Fibroblast of skin of back (primary cell): ENCODE measurements at places on chromosomes 12 and 14.

DNA sequence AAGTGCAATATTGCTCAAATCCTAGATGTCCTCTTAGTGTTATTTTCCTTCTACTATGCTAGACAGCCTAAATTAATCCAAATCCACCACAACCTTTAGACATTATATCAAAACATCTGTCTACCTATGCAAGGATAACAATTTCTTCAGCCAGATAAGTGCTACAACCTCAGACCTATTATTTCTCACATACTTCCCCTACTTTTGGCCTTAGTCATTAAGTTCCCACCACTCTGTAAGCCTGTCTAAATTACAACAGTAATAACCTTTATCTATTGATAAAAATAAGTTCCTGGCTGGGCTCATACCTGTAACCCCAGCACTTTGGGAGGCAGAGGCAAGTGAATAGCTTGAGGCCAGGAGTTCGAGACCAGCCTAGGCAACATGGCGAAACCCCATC is 74.0 kb downstream of the KIF21A start:
- DNase-seq, result no peak

DNA sequence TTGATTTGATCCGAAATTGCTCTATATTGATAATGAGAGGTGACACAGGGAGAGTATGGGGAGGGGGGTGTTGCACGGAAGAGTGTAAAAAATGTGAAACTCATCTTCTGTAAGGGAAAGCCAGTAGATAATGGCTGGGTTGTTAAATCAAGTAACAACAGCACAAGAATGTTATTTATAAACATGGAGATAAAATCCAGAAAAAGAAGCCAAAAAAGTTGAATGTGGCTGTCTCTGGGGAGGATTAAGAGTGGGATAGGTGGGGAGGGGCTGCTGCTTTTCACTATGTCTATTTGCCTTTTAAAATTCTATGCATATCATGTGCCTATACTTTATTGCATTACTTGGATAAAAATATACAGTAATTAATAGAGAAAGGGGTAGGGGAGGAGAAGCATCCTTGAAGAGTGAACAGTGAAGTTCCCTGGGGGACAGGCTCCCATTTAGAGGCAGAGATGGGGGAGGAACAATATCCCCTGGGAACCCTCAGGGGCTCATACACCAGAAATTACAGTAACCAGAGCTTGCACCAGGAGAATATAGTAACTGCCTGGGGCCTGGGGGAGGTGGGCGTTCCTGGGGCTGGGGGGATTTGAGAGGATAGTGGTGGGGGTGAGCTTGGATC is 39.2 kb upstream of the ANKRD9 start:
- no peak for DNase-seq

DNA sequence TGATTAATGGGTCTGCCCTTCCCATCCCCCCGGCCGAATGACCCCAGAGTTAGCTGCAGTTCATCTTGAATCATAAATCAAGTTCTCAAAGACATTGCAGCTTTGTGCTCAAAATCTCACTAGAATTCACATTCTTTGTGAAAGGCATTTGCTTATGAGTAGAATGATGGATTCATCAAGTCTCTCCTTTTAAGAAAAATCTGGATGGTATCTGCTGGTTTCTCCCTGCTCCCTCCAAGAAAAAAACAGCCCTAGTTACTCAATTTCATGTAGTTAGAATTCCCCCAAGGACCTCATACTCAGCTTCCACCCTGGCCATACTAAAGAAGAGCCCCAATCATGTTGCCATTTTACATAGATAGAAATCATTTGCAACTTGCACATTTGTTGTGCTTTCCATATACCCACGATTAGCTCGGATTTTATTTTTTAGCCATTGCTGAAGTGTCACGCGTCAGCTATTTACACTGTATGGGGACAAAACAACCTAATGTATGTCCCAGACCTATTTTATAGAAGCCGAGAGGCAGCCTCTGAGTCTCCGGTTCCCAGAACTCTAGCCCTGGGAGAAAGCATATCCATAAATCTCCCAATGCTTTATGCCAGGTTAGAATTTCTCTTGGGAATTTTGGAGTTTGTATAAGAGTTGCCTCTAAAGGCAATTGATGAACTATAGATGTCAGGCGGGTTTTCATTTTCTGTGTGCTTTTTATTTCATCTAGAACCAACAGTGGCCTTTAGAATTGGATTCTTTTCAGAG is 299.5 kb downstream of the ZFP36L1 start:
- DNase-seq, result no peak

DNA sequence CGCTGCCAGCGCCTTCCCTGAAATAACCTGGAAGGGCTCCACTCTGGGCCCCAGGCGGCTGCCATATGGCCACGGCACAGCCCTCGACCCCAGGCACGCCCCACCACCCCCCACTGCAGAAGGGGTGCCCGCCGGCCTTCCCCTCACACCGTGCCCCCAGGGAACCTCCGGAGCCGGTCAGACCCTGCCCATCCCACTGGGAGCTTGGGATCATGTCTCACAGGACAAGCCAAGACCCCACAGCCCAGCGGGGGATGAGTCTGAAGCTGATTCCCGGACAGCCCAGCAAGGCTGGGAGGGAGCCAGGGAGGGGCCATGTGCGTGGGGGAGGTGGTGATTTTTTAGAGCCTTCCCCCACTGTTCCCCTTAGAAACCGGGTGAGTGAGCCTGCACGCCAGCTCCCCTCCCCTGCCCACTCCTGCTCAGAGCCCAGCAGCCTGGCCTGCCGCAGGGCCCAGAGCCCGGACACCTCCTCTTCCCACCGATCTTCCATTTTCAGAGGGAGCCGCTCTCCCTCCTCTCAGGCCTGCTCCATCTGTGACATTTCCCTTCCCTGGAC is 1.4 kb downstream of the RIMBP2 start:
- DNase-seq, result no peak

- no peak for DNase-seq
These were observed 423.5 kb upstream of the OR4E1 start for GRCh38 chr14:22097072-22097471.

- no peak for DNase-seq
These were observed 1397.2 kb downstream of the LRFN5 start for GRCh38 chr14:43003845-43004244.

DNA sequence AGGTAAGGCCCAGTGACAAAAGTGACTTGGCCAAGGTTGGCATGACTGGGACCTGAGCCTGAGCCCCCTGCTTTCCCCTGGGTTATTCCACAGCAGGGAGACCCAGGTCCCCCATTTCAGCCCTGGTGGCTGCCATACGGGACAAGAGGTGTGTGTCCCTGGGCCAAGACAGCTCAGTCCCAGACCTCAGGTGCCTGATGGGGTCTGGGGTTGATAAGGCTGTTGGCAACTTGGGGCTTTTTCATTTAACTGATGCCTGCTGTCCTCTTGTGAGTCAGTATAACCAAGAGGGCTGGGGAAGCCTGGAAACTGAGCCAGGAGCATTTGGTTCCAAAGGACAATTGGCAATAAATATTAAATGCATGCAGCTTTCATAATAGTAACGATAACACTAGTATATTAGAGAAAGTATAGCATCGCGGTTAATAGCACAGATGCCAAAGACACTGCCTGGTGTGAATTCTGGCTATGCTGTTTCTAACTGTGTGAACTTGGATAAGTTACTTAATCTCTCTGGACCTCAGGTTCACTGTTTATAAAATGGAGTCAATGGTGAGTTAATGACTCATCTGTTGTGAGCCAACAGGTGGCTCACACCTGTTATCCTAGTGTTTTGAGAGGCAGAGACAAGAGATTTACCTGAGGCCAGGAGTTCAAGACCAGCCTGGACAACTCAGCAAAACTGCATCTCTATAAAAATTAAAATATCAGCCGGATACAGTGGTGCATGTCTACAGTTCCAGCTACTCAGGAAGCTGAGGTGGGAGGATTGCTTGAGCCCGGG is 898 bp downstream of the SDSL start:
- DNase-seq, result no peak

DNA sequence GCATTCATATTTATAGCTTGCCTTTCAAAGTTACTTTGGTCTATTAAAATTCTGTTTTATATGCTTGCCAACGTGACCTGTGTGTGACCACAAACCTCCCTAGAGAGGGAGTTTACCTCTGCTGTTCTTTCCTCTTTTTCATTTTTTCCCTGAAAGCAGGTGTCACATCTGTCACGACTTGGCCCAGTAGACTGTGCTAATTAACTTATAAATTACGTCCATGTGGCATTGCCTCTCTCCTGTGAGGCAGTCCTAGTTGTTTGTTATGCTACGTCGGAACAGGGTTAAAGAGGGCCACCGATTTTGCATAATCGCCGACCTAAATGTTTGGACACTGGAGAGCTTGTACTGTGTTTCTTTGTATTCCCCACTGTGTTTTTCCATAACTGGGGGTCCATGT is 343.9 kb upstream of the FLRT2 start:
- DNase-seq, result no peak

DNA sequence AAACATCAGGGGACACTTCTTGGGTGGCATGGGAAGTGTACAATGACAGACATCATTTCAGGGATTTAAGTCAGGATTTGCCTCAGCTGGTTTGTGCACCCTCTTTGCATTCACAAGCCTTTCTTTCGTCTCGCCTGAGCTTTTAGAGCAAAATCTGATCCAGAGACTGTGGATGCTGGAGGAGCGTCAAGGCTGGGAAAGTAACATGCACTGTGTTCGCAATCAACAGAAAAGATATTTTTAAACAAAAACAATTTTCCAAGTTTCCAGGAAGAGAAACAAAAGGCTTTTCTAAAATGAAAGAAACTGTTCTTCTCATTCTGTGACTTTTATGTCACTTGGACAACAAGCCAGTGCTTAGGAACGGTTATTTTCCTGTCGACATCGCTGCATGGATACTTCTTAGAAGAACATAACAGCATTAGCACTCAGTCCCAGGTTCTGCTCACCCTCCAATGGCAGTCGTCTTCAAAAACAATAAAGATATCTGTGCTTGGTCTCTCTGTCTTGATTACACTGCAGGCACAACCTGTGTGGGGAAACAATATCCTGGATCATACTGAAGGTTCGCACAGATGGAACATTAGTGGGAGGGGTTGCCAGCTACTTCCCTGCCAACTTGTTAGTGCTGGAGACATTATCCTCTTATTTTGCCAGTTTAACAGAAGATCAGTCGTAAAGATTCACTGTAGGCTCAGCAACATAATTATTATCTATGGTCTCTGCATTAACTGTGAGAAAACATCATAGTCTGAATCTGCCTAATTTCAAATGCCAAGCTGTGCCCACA is 403.3 kb upstream of the ATP2B1 start:
- no peak for DNase-seq

- DNase-seq, result no peak
These were observed 36.0 kb downstream of the CACNA2D4 start for GRCh38 chr12:1882405-1882804.

GRCh38 chr12:54412786-54413185 is 6.3 kb downstream of the ITGA5 start:
- no peak for DNase-seq

DNA sequence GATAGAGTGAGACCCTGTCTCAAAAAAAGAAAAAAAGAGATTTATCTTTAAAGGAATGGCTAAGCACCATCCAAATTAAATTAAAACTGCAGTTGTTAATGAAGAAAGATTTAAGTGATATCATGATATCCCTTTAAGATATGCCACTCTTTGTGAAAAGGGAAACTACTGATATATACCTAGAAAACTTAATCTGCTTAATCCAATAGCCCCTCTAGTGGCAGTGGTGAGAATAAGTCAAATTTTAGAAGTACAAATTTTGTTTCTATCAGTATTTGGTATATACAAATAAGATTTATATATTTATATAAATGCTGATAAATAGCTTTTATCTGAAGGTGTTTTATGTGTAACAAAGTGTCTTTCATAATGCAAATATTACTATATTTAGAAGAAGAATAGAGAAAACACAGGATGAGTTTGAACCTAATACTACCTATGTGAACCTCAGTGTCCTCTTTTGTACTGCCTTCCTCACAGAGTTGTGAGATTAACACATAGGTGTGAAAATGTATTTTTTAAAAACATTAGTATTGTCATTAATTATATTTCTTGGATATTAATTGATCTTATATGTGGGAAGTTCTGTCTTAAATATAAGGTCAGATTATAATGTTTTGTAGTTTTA is 51.4 kb upstream of the GARIN2 start:
- DNase-seq, result peak; percentile 14

DNA sequence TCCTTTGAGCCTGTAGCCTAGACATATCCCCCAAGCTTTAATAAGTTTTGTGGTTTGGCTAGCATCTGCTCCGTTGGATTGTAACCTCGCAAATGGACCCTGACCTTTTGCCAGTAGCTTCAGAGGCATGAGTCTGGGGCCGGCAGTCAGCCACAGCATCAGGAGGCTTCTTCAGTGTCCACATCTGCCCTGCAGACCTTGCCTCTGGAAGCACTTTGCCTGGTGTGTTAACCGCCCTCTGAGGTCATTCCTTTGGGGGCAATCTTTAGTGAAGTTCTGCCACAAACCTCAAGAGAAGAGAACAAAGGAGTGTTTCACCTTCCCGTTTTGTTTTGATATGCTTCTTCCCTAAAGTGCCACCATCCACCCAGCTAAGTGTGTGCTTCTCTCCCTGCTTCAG is 71.4 kb downstream of the GNS start:
- DNase-seq, result no peak

DNA sequence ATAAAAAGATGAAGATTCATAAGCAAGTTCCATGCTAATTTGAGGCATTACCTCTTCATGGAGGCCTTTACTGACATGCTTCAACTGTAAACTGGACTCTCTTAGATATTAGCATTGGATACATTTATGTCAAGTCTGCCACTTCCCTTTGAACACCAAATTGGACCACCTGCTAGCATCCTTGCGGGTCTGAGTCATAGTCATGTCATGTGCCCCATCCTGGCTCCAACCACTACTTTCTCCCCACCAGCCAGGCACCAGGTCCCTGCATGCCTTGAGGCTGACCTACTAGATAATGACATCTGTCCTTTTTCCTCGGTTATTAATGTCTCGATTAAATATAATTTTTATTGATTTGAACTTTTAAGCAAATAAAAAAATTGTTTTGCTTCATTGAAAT is 32.9 kb upstream of the EEA1 start:
- DNase-seq, result peak; percentile 32

GRCh38 chr14:33696165-33696564 is 254.7 kb downstream of the EGLN3 start:
- DNase-seq, result no peak

GRCh38 chr14:35218963-35219362 is 73.2 kb upstream of the PSMA6 start:
- DNase-seq, result no peak

DNA sequence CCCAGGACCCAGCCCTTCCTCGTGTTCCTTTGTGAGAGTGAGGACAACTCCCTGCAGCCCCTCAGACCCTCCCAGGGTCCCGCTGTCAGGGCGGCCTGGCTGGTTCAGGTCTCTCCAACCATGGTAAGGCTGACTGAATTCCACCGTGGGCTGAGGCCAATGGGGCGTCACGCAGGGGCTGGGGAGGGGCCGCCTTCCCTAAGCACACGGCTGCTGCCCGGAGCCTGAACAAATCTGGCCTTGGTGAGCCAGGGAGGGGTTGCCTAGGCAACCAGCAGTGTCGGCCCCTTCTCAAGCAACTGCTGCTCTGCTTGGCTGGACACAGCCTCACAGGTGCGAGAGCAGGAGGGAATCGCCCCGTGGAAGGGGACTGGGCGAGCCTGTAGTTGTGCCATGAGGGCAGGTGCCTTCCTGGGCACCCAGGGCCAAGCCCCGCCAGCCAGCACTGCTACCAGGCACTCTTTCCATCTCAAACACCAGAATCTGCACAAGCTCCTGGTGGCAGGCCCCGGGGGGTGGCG is 37.0 kb upstream of the GALNT9 start:
- no peak for DNase-seq
